ENCODE measurements at places on chromosomes 2 and 18.

GRCh38 chr2:37283207-37283606, 41.4 kb downstream of the PRKD3 start:
- DNase-seq = peak; percentile 84

- DNase-seq = no peak
These were observed 165.1 kb downstream of the FMNL2 start for GRCh38 chr2:152499896-152500735.

GRCh38 chr18:7618891-7619442, 51.9 kb downstream of the PTPRM start:
- DNase-seq = no peak

DNA sequence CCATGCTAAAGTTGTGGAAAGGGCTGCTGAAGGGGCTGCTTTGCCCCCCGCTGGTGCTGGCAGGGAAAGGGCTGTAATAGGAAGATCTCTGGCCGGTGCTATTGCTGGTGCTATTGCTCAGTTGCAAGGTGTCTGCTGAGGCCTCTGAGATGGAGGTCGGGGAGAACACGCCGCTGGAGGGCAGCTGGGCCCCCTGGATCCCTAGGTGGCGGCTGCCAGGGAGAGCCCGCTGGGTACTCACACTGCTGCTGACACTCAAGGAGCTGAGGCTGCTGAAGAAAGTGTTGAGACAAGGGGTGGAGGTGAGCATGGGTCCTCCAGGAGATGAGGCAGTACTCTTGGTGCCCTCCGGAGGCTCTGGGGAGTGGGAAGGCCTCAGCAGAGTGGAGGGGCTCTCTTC, 4.2 kb downstream of the FOXI3 start:
- DNase-seq = no peak

- DNase-seq = no peak
These were observed 254.2 kb downstream of the EN1 start for GRCh38 chr2:118593257-118593656.

GRCh38 chr2:69995511-69995910, 34.1 kb upstream of the ASPRV1 start:
- no peak for DNase-seq

DNA sequence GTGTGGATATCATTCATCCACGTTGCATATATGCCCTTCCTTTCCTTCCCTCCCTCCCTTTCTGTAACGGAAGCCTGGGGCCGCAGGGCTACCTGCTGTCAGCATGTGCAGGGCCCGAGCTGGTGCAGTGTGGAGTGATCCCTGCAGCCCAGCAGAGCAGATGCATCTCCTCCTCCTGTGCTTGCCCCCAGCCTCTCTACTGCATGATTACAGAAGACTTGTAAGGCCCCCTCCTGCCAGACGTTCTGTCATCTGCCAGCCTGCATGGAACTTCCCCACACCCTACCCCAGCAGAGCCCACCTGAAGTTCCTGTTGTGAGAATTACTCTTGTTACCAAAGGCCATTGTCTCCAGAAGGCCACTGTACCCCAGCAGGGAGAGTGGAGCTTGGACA, 67.5 kb upstream of the FOSL2 start:
- DNase-seq = no peak

- DNase-seq = no peak
These were observed at the start of gene SCN7A for GRCh38 chr2:166494140-166494624. Gene SCN7A (minus strand): TSS chr2:166494249. CDS start chr2:166477696, 16,553 bp downstream.

DNA sequence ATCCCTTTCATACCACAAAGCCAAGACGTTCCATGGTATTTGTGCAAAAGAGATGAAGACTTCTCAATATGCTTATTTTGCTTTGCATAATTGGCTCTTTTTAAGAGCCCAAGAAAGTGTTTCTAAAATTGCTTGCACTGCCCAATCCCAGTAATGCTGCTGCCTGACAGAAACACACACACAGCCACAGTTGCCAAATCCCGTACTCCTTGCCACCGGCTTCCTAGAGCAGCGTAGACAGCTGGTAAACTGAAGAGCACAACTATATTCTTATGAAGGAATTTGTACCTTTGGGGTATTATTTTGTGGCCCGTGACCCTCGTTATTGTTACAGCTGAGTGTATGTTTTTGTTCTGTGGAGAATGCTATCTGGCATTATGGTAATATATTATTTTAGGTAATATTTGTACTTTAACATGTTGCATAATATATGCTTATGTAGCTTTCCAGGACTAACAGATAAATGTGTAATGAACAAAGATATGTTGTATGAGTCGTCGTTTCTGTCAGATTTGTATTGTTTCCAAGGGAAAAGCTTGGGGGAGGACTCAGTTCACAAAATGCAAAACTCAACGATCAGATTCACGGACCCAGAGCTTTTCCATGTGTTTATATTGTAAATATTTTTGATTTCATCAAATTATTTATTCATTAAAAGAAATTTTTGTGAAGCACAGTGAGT, 202.9 kb upstream of the RAB12 start:
- DNase-seq = no peak

DNA sequence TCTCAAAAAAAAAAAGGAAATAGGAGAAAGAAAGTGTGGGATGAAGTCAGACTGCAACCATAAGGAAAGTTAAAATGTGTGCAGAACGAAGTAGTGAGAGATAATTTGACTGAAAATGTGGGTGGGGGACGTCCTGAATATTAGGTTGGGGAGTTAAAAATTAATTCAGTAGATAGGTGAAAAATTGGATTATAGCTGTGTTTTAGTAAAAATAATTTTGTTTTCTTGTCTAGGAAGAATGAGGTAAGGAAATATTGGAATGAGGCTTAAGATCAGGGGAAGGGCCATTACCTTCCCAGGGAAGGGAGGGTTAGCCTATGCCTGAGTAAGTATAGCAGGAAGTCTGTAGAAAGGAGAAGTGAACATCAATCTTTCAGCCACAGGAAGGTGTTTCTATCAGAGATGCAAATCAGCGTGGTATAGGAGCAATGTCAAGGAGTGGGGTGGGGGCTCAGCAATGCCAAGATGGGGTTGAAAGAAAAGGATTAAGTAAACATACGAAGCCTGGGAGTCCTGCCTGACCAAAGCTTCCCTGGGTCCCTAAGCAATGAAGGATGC, 250.9 kb downstream of the PIEZO2 start:
- DNase-seq = no peak

- no peak for DNase-seq
These were observed 2.4 kb upstream of the PDE11A start for GRCh38 chr2:178075006-178075326.

DNA sequence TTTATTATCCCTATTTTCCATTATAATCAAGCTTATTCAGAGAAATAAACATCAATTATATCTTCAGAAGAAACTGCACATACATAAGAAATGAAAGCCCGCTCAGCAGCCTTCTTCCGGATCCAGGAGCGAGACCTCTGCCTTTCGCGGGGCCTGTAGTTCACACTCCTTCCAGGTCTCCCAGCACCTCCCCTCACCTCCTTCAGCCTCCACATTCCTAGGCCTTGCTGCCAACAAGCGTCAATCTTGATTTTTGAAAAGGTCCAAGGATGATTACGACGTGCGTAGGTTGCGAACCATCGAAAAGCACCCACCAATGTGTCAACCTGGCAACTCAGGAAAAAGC, 355 bp upstream of the KIDINS220 start:
- no peak for DNase-seq

- peak; percentile 65 for DNase-seq
These were observed 41.1 kb downstream of the FEZ2 start for GRCh38 chr2:36556842-36557241.

DNA sequence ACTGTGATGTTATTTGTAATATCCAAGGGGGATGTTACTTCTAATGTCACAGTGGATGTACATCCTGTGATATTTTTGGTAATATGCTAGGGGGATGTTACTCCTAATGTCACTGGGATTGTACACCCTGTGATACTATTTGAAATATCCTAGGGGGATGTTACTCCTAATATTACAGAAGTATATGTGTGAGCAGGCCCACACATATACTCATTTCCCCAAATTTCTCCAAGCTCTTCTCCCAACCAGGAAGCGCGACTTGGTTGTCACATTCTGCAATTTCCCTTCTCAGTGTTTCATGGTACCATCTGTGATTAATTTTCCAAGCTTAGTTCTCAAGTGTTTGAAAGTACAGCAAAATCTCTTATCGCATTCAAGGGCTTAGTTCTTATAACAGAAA, 29.5 kb upstream of the CHN1 start:
- no peak for DNase-seq

GRCh38 chr2:216064014-216064630, 17.5 kb downstream of the PECR start:
- DNase-seq = no peak

- no peak for DNase-seq
These were observed 216.9 kb downstream of the SH3RF3 start for GRCh38 chr2:109345653-109346480.

DNA sequence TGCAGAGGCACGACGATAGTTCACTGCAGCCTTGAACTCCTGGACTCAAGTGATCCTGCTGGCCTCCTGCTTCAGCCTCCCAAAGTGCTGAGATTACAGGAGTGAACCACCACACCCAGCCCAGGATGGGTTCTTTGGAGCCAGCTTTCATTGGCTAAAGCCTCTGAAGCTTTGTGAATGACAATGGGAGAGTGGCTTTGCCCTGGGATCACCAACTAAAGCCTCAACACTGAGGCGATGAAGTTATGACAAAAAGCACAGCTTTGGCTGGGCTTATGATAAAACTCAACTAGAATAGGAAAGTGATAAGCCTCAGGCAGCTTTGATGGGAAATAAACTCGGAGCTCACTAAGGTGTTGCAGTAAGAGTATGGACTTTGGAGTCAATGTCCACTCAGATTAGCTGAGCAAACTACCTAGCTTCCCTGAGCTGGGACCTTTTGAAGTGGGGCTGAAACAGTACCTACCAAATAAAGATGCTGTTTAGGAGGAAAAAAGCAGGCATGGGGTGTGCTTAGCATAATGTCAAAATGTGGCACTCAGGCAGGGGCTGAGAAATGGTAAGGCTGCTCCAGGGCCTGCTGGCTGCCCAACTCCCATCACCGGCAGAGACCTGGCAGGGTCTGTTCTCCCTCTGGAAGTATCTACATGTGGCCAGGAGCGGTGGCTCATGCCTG, 4.3 kb downstream of the TMEM127 start:
- no peak for DNase-seq

GRCh38 chr2:236656166-236656565, 86.5 kb downstream of the ACKR3 start:
- DNase-seq = no peak

- no peak for DNase-seq
These were observed 90.8 kb downstream of the ARHGAP28 start for GRCh38 chr18:6820314-6820713.

DNA sequence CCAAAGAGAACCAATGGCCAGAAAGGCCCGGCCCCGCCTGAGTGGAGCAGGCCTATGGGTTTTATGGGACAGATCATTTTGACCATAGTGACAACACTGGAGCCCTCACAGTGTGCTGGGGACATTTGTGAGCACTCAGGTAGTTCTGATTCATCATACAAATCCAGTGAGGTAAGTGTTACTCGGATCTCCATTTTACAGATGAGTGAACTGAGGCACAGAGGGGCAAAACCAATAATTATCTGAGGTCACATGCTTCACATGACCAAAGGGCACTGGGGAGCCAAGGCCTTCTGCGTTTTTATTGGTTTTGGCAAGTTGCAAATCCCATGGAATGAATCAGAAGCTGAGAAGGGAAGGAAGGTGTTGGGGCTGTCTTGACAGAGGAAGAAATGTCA, 111.5 kb upstream of the MGAT5 start:
- DNase-seq = no peak

DNA sequence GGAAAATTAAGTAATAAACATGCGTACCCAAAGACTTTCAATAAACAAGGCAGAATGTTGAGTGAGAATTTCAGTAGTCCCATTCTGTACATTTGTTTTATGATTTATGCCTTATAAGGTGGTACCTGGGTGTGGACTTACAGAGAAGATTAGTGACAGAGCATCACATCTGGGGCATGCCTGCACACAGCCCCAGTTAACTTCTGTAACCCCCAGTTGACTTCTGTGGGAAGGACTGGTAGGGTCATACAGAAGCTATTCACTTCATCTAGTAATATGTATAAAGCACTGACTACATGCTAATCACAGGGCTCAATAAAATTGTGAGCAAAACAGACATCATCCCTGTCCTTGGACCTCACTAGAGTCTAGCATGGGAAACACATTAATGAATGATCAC, 16.1 kb downstream of the MREG start:
- DNase-seq = no peak

DNA sequence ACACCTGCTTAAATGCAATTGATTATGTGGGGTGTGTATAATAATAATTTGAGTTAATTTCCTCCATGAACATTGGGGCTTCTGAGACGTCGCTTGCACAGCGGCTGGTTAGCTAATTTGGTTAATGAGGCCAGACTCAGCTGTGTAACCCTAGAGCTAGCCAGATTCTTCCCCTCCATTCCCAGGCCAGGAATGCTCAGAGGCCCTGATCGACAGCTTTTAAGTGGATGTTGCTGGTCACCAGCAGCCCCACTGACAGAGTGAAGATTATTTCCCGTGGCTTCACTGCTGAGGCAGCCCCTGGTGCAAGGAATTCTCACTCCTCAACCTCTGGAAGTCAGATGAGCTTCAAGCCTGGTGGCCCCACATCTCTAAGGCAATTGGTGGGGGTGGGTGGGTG, 12.4 kb upstream of the EPAS1 start:
- no peak for DNase-seq

- DNase-seq = no peak
These were observed 21.0 kb downstream of the OTX1 start for GRCh38 chr2:63071664-63072063.

DNA sequence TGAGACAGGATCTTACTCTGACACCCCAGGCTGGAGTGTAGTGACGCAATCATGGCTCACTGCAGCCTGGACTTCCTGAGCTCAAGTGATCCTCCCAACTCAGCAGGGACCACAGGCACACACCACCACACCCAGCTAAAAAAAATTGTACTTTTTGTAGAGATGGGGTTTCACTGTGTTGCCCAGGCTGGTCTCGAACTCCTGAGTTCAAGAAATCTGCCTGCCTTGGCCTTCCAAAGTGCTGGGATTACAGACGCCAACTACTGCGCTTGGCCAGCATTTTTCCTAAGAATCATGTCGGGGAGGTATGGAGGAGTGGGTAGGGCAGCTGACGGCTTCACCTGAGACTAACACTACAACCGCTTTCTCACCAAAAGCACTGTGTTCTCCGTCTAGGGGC, 50.4 kb downstream of the CYP26B1 start:
- DNase-seq = no peak

- DNase-seq = no peak
These were observed 89.0 kb upstream of the KCTD1 start for GRCh38 chr18:26637324-26637723.

- no peak for DNase-seq
These were observed 32.9 kb downstream of the CDKL4 start for GRCh38 chr2:39210846-39211245.

GRCh38 chr2:150985741-150986140, 275.9 kb downstream of the RBM43 start:
- no peak for DNase-seq

DNA sequence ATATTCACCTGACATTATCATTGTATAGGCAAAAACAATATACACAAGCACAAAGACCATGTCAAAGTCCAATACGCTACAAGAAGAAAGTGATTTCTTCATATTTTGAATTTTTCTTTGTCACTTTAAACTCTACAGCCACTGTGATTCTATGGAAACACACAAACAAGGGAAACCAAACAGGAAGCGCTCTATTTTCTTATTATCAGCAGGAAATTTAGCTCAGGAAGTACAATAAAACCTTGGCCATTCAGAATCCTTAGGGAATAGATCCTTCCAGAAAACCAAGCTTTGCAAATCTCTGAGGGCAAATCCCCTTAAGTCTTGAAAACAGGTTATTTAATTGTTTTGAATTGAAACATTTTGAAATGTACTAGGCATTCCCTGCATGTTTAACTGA, 336.2 kb downstream of the EPHA4 start:
- no peak for DNase-seq

GRCh38 chr2:169073963-169074751, 4.8 kb downstream of the DHRS9 start:
- no peak for DNase-seq

Data from non-pigmented ciliary epithelial cell (primary cell).